ENCODE measurements at places on chromosomes 13 and 19. TPM values are rescaled to one million over a fixed set of nuclear protein-coding genes. Genes with fewer than 3 reads are reported as not detected.

DNA sequence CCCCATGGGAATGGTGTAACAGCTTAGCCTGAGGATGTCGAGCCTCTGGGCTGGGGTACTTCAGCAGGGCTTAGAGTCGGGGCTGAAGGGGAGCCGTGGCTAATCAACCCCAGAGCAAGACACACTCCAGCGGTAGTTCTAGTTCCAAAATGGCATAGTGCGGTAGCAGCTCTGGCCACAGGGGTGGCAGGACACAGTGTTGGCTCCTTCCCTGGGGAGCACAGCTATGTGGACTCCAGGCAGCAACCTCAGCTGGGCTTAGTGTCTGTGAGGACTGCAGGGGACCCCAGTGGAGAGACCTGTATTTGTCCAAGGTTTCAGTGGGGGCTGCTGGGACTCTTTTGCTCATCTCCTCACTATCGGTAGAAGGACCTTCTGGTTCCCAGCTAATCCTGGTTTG lies 70.8 kb upstream of the PCDH20 start:
- DNase-seq = no peak

DNA sequence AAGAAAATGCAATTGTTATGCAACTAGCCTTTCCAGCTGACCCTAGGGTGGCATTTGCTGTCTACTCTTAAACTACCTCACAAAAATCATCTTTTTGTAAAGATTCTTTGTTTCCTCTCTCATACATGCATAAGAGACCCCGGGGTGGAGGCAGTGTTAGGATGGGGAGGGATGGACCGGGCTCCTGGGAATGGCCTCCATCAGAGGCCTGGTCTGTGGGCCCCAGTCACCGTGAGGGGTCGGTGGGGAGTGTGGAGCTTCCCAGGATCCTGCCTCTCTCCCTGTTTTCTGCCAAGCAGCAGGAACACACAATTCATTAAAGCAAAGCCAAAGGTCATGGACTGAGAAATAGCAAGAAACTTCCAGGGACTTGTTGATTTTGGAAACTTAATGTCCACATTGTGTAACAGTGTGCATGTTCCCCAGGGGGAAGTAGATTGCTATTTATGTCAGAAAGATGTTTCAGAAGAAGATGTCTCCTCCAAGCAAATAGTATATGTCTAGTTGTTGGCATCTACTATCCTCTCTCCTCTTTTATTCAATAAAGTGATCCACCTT lies 241.4 kb downstream of the ENOX1 start:
- no peak for DNase-seq

DNA sequence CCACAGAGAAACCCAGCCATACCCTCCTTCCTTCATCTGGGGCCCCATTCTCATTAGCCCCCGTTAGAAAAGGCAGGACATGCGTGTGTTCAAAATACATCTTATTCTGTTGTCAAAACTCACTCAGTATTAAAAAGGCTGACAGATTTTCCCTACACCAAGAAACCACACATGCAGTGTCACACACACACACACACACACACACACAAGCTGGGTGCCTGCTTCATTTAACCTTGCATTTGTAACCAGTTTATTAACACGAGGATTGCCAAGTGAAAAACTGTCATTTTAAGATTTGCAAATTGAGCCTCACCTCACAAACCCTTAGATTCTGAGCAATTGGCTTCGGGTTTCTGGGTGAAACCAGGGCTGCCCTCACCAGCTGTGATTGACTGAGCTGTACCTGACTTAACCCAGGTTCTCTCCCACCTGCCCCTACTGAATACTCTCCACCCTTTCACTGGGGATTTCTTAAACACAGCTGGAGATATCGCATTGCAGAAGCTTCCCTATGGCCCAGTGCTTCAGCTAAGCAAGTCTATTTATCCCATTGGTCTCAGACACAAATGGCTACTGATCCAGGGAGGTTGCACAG lies 172.7 kb upstream of the ZNF507 start:
- no peak for DNase-seq

DNA sequence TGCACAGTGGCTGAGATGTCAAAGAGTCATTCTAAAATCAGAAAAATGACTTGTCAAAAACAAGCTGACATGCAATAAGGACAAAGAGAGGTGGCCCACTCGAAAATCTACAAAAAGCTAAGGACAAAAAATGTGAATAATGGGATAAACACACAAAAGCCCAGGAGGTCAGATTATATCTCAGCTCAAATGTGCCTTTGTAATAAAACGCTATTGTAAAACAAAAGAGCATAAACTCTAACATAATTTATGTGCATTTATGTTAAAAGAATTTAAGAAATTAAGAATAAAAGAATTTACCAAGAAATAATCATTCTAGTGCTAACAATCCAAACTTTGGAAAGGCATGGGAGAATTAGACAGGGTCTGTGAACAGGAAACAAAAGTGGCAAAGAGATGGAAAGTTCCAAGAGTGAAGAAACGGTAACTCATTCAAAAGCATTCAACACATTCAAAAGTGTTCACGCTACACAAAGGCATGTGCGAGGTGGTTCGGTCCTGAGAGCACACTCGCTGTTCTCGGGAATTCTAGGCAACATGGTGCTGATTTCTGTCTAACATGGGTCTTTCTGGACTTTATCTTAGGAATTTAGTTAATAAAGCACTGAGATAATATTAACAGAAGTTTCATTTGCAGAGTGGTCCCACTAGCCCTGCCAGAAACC lies 197.7 kb downstream of the KATNAL1 start:
- DNase-seq = no peak

DNA sequence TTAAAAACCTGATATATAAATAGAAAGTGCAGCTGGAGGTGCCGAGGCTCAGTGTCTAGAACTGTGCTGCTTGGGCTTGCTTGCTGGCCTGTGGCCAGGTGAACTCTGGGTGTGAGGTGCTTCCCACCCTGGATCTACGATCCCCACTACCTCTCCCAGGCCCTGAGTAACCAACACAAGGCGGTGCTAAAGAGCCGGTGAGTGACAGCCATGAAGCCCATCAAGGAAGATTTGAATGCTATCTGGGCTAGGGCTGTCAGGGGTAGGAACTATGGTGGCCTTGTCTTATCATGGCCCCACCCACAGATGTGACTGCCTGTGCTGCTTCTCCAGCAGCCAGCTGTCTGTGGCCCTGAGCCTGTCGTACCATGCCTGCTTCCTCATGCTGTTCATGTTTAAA lies 25.6 kb upstream of the ZNF91 start:
- no peak for DNase-seq

DNA sequence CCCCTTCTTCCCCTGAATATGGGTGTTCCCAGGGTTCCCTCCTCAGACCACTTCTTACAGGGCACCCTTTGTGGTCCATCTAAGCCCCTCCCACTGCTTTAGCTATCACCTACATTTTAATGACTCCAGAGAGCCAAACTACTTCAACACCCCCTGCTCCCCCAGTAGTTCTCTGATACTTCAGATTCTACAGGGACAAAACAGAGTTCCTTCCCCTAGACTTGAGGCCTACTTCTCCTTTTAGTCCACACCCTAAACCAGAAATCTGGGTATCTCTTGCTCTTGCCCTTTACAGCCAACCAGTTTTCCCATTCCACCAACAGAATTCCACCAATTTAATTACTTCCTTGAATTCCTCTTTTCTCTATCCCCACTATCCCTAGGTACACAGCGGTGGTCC lies 107.2 kb downstream of the KCNRG start:
- DNase-seq = no peak

GRCh38 chr19:30082168-30082567 lies 140.1 kb downstream of the URI1 start:
- no peak for DNase-seq

DNA sequence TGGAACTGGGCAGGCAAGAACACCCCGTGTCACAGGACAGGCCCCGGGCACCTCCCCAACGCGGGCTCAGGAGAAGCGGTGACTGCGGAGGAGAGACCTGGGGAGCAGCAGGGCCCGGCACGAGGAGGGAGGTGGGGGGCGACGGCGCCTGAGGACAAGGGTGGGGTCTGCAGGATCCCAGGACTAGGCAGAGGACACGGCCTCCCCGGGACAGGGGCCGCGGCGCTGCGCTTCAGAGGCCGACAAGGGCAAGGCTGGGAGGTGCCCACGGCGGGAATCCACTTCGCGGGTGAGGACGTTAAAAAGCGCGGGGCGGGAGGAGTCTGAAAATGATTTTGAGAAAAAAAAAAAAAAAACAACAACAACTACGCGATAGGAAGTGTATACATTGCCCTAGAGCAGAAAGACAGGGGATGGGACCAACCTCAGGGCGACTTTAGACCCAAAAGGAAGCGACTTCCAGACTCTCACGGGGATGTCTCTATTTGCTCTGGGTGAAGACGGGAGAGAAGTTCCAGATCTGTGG lies 44.9 kb downstream of the ZNF611 start:
- peak; percentile 9 for DNase-seq

- no peak for DNase-seq
These were observed 34.0 kb upstream of the HOMER3 start for GRCh38 chr19:18975011-18975410.

- DNase-seq = no peak
These were observed 208.2 kb downstream of the UQCRFS1 start for GRCh38 chr19:29004796-29005195.

DNA sequence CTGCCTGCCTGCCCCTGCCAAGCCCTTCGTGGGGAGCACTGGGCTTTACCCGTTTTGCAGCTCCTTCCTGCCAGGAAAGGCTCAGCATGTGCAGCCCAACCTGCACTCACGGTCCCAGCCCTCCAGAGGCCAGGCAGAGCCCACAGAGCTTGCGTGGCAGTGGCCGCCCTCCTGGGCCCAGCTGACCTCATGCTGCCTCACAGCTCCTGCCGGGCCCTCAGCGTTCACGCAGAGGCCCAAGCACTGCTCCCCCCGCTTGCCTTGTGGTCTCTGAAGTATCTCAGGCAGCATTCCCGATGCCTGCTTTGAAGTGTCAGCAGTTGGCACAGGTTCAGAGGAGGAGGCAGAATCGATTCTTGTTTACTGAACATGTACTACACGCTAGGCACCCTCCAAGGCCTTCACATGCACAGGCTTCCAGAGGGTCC lies 32.5 kb downstream of the CAPN12 start:
- DNase-seq = no peak

- no peak for DNase-seq
These were observed 4.4 kb upstream of the TMEM272 start for GRCh38 chr13:51849145-51850101.

DNA sequence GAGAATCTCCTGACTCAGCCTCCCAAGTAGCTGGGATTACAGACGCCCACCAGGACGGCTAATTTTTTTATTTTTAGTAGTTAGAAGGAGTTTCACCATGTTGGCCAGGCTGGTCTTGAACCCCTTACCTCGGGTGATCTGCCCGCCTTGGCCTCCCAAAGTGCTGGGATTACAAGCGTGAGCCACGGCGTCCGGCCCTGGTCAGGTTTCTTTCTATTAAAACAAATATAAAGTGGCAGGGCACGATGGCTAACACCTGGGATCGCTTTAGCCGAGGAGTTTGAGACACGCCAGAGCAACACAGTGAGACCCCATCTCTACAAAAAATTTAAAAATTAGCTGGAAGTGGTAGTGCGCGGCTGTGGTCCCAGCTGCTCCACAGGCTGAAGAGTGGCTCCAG lies 1.5 kb upstream of the MED25 start:
- DNase-seq = no peak

GRCh38 chr13:97231118-97231828 lies 9.1 kb downstream of the MBNL2 start:
- no peak for DNase-seq

MUC16 gene
- not detected for polyA plus RNA-seq

DNA sequence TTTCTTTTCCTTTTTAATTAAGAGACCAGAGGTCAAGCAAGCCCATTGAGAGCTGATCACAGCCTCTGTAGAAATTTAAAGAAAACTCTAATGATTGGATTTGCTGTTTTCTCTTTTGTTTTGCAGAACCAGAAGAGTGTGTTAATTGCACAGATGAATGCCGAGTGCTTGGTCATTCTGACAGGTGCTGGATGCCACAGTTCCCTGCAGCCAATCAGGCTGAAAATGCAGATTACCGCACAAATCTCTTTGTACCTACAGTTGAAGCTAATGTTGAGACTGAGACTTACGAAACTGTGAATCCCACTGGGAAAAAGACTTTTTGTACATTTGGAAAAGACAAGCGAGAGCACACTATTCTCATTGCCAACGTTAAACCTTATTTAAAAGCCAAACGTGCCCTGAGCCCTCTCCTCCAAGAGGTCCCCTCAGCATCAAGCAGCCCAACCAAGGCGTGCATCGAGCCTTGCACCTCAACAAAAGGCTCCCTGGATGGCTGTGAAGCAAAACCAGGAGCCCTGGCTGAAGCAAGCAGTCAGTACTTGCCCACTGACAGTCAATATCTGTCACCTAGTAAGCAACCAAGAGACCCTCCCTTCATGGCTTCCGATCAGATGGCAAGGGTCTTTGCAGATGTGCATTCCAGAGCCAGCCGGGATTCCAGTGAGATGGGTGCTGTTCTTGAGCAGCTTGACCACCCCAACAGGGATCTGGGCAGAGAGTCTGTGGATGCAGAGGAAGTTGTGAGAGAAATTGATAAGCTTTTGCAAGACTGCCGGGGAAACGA lies 93.1 kb downstream of the PCDH17 start:
- no peak for DNase-seq

DNA sequence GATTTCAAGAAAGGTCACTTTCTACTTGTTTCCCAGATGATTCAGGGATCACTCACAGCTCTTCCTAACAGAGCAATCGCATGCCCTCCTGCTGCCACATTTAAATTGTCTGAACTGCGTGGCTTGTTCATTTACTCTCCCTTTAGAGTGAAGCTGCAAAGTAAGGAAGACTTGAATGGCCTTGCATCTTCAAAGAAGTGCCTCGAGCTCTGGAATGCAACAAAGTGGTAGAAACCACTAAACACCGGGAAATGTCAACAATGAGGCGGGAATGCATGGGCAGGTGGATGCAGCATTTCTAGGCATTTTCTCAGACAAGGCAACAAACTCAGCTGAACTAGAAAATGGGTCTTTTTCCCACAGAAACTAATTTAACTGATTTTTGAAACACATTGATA lies 10.3 kb upstream of the DACH1 start:
- no peak for DNase-seq

SMIM44 gene
- not detected for polyA plus RNA-seq

- DNase-seq = no peak
These were observed 23.5 kb downstream of the ATP4B start for GRCh38 chr13:113634279-113635047.

GRCh38 chr19:29978080-29978479 lies 36.0 kb downstream of the URI1 start:
- no peak for DNase-seq

GRCh38 chr19:38562096-38562495 lies 55.7 kb downstream of the MAP4K1 start:
- DNase-seq = no peak

DNA sequence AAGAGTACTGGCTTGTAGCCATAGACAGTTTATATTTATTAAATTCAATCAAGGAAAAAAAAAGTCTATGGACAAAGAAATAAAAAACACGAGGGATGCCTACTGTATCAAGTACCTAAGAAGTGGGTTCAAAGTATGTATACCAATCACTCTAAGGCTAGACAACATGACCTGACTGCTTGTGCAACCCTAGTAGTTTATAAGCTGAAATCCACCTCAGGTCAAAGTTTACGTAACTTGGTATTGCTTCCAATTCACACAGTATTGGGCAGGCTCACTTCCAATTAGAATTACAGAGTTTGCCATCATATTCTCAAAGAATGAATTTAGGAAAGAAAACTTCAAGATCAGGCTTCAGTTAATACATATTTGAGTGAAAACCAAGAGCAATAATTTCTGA lies 657.8 kb downstream of the DACH1 start:
- DNase-seq = no peak

RFPL4A gene
- polyA plus RNA-seq = 2.0 TPM

All from forelimb muscle (tissue), 1 donor.